ENCODE measurements at places on chromosomes 5 and 9. TPM values are rescaled to one million over a fixed set of nuclear protein-coding genes. Genes with fewer than 3 reads are reported as not detected.

GRCh38 chr9:26066237-26066636, 388.0 kb upstream of the TUSC1 start:
- H3K4me3 ChIP-seq = no peak overlapping the region
- no peaks in the 10 kb centered on the region for H3K27me3 ChIP-seq
- no peaks in the 10 kb centered on the region for H3K4me1 ChIP-seq
- no peak overlapping the region for H3K27ac ChIP-seq
- no peaks in the 10 kb centered on the region for H3K36me3 ChIP-seq

- H3K36me3 ChIP-seq = no peaks in the 10 kb centered on the region
- DNase-seq = no peak
- H3K4me1 ChIP-seq = no peaks in the 10 kb centered on the region
- H3K4me3 ChIP-seq = no peak overlapping the region
- H3K27me3 ChIP-seq = no peaks in the 10 kb centered on the region
Observed at GRCh38 chr9:84822589-84823233, 153.2 kb downstream of the NTRK2 start.

DNA sequence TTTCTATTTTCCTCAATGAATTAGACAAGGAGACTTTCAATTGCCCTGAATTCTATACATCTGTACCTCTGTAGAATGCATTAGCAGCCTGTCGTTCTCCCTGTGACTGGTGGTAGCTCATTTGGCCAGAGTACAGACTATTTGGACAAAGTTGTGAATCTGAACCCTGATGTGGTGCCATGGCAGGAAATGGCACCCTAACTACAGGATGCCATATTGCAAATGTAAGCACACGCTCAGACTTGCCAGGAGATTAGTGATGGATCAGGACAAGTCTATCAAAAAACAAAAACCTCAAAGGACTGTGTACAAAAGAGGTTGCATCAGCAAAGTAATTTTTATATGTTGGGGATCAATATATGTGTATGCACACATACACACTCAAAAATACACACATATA, 58.3 kb downstream of the SVEP1 start:
- no peaks in the 10 kb centered on the region for H3K4me1 ChIP-seq
- H3K36me3 ChIP-seq = no peaks in the 10 kb centered on the region

DNA sequence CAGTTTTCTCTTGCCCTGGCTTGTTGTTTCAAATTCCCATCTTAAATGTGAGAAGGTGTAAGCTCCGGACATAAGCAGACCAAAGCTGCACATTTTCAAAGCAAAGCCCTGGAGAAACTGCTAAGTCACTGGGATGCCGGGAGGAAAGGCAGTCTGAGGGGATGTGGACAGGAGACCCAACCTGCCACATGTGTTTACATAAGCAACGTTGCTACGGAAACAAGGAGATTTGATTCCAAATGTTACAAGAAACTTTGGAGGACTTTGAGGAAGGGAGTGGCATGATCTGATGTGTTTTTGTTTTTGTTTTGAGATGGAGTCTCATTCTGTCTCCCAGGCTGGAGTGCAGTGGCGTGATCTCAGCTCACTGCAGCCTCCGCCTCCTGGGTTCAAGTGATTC, 25.7 kb upstream of the INSYN2B start:
- no peak overlapping the region for H3K4me3 ChIP-seq
- no peak overlapping the region for H3K27ac ChIP-seq
- no peaks in the 10 kb centered on the region for H3K27me3 ChIP-seq
- no peak for DNase-seq

- no peaks in the 10 kb centered on the region for H3K27me3 ChIP-seq
- H3K36me3 ChIP-seq = no peaks in the 10 kb centered on the region
- DNase-seq = no peak
- no peaks in the 10 kb centered on the region for H3K4me1 ChIP-seq
Observed at GRCh38 chr5:36644727-36645126, 38.3 kb downstream of the SLC1A3 start.

DNA sequence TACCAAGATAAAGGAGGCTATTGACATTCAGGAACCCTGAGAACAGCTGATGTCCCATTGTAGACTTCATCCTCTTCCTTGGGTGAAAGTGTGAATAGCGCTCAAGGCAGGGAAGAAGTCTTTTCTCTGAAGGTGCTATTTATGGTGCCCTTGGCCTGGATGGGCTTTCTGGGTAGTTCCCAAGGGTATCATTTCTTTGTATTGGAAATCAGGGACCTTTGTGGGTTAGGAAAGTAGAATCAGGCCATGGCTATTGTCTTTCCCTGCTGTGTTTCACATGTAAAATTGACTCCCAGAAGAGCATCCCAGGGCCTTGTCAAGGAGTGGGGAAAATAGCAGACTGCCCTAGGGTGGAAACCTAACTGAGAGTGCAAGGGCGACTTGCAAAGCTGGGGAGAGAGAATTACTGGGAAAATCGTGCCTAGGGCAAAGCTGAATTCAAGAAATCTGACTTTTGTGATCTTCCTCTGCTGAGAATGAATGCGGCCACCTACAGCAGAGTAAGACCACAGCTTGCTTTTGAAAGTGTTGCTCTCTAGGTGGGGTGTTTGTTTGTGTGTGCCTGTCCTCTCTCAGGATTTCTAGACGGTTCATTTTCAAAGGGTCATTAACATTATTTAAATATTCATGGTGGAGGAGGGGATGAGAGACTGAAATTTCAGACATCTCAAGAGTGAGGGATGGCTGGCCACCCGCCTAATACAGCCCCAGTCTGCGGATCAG, 160.6 kb downstream of the C9orf152 start:
- no peak overlapping the region for H3K27ac ChIP-seq
- DNase-seq = no peak
- H3K27me3 ChIP-seq = peaks cover 9% of the 10 kb centered on the region
- H3K36me3 ChIP-seq = no peaks in the 10 kb centered on the region

DNA sequence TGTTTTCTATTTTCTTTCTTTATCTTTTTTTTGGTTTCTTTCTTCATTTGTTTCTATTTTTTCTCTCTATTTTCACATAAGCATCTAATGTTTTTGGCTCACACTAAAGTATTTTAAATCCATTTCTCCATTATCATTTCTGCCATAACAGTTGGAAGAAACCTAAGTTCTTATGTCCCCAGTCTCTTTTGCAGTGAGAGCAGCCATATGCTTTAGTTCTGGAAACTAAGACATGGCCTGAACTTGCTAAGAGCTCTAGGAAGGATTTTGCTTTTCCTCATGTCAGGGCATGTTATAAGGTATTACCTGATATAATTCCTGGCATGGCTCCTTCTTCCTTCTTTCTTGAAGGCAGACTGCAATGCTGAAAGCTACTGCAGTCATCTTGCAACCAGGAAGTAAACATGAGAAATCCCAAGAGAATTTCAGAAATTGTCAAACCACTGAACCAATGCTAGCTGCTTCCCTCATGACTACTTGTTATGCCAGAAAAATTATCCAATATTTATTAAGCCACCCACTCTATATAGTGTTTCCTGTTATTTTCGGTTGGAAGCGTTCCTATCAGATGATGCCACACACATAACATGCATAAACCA, 171.1 kb downstream of the TAF11L14 start:
- H3K36me3 ChIP-seq = no peaks in the 10 kb centered on the region
- DNase-seq = no peak
- no peaks in the 10 kb centered on the region for H3K4me1 ChIP-seq
- H3K27ac ChIP-seq = no peak overlapping the region
- H3K27me3 ChIP-seq = no peaks in the 10 kb centered on the region

DNA sequence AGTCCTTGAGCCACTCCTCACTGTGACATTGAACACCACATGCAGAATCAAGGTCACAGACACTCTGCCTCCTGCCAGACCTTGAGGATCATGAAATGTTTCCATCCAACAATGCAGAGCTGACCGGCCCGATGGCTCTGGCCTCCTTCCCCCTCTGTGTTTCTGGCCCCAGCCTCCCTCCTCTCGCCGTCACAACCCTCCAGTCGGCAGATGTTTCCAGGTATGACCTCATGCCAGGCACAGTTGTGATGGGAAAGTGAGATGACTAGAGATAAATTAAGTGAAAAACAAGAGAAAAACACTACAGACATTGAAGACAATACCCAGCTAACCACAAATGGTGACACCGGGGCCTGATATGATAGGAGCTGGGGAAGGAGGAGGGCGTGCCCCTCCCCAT, 9.8 kb downstream of the NTNG2 start:
- no peak for DNase-seq
- no peaks in the 10 kb centered on the region for H3K4me1 ChIP-seq
- H3K27ac ChIP-seq = no peak overlapping the region
- H3K4me3 ChIP-seq = no peak overlapping the region
- peaks cover 74% of the 10 kb centered on the region for H3K27me3 ChIP-seq

- H3K36me3 ChIP-seq = no peaks in the 10 kb centered on the region
- no peak overlapping the region for H3K4me3 ChIP-seq
- no peak for DNase-seq
- no peaks in the 10 kb centered on the region for H3K4me1 ChIP-seq
Observed at GRCh38 chr9:966870-967269, 9.6 kb upstream of the DMRT3 start.

- no peaks in the 10 kb centered on the region for H3K4me1 ChIP-seq
- no peak for DNase-seq
- H3K27me3 ChIP-seq = no peaks in the 10 kb centered on the region
- no peak overlapping the region for H3K4me3 ChIP-seq
- no peaks in the 10 kb centered on the region for H3K36me3 ChIP-seq
- H3K27ac ChIP-seq = no peak overlapping the region
Observed at GRCh38 chr5:97475847-97476246, 292.8 kb upstream of the RIOK2 start.

DNA sequence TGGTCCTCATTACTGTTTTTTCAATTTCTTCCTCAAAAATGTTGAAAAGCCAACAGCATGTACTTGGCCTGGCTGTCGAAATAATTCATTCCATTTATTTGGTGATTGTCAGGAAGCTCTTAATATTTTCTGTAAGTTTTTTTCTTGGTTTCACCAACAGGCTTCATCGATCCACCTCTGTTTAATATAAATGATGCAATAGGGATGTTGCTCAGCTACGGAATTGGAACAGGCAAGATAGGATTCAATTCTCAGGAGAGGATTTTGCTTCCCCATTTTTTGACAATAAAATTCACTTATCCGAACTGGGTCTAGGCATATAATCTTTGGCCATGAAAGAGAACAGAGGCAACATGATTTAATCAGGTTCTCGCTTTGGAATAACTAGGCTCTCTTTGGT, 30.8 kb downstream of the C5 start:
- no peaks in the 10 kb centered on the region for H3K4me1 ChIP-seq
- H3K36me3 ChIP-seq = no peaks in the 10 kb centered on the region
- H3K4me3 ChIP-seq = no peak overlapping the region
- H3K27ac ChIP-seq = no peak overlapping the region

DNA sequence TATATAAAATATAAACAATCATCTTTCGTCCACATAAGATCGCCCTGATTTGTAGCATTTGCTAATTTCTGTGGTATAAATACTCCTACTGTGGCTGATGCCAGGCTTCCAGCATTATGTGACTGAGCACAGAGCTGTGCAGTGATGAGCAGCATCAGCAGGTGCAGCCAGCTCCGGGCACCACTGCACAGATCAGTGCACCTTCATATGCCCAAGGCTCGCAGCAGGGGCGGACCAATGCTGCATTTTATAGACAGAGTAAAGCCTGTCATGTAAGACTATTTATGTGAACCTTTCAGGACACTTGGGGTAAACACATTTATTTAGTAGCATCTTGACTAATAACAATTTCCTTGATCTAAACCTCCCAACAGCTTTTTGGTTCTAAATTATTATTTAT, 53.1 kb downstream of the LMNB1 start:
- H3K27me3 ChIP-seq = no peaks in the 10 kb centered on the region
- no peaks in the 10 kb centered on the region for H3K4me1 ChIP-seq
- DNase-seq = no peak
- no peak overlapping the region for H3K4me3 ChIP-seq

DNA sequence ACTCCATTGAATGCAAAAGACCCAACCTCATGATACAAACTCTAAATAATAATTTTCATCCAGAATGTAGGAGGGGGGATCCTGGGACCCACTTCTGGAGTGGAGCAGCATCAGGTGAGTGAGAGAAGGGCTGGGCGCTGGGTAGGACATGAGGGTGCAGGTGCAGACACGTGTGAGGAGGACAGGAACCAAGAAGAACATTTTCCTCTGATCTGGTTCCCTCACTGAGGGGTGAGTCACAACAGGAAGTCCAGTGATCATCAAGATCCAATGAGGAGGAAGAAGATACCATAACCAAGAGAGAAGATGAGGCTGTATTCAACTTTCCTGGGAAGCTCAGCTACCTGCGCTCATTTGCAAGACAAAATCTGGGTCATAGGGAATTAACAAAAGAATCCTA, 57.4 kb downstream of the SFXN1 start:
- no peak for DNase-seq
- peaks cover 2% of the 10 kb centered on the region for H3K27me3 ChIP-seq
- no peak overlapping the region for H3K27ac ChIP-seq
- peaks cover 5% of the 10 kb centered on the region for H3K4me1 ChIP-seq
- H3K4me3 ChIP-seq = no peak overlapping the region

DNA sequence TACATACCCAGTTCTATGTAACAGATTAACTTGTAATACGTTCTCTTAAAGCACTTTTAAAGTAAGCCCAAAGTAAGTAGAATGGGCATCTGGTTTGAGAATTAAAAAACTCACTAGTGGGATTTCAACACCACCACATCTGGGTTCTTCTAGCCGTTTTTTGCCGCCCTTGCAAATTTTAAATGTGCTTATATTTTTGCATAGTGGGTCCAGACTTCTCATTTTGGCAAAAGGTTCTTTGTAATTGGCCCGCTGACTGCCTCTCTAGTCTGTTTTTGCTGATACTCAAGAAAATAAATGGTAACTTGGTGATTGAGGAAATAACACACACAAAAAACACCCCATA, 582 bp upstream of the FBXO4 start:
- DNase-seq = no peak
- H3K4me3 ChIP-seq = peak overlapping the region; percentile 66
- peaks cover 38% of the 10 kb centered on the region for H3K36me3 ChIP-seq

DNA sequence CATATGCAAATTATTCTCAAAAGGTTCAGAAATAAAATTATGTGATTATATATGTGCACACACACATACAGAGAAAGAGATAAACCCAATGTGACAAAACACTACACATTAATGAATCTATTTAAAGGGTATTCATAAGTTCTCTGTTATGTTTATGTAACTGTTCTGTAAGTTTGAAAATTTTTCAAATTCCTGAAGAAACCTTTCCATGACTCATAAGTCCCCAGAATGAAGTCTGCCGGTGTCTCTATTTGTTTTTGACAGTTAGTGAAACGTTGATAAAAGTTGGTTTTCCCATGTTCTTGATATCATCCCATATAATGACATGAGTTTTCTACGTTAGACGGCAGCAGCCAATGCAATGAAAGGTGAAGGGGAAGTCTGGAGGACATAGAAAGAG, 199.5 kb upstream of the PUM3 start:
- H3K27me3 ChIP-seq = no peaks in the 10 kb centered on the region
- no peak for DNase-seq
- no peaks in the 10 kb centered on the region for H3K4me1 ChIP-seq
- H3K36me3 ChIP-seq = no peaks in the 10 kb centered on the region
- no peak overlapping the region for H3K27ac ChIP-seq
- no peak overlapping the region for H3K4me3 ChIP-seq

Gene HAUS6
- total RNA-seq = 23.1 TPM

Gene OR1J2
- total RNA-seq = not detected

Gene ATOSB
- 6.0 TPM for total RNA-seq

Gene CTSL
- 76.4 TPM for total RNA-seq

Gene RGS7BP
- not detected for total RNA-seq

Gene PCDHB14
- not detected for total RNA-seq
